ENCODE measurements at places on chromosomes 4 and X.

DNA sequence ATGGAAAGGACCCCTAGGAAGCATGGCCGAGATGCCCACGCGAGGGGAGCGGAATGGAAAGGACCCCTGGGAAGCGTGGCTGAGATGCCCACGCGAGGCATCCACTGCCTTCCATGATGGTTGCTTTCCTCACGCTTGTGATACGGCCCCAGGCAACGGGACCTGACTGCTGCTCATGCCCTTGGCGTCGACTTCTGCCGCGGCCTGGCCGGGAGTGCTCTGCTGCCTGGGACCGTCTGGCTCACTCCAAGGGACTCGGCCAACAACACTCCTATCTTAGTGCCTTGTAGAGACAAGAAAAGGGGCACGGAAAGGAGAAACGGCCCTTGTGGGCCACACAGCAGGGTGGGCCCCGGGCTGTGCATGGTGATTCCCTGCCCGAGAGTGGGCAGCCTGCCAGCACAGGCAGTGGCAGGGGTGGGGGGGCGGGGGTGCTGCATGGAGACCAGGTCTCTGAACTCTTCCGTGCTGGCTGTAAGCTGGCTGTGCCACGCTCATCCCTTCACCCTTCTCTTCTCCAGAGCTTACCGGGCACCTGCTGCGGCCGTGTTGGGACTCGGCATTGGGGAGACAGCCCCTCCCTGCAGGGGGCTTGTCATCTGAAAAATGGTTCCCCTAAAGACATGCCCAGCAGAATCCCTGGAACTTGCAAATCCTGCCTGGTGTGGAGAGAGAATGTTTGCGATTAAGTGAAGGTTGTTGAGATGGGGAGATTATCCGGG lies 38.6 kb upstream of the HMX1 start:
- no peak for DNase-seq

GRCh38 chr4:121096629-121097028 lies 24.3 kb upstream of the NDNF start:
- DNase-seq: no peak

- DNase-seq: no peak
These were observed 167.2 kb downstream of the NPNT start for GRCh38 chr4:106062452-106062875.

- no peak for DNase-seq
These were observed 68.8 kb downstream of the DDX60L start for GRCh38 chr4:168411318-168412150.

DNA sequence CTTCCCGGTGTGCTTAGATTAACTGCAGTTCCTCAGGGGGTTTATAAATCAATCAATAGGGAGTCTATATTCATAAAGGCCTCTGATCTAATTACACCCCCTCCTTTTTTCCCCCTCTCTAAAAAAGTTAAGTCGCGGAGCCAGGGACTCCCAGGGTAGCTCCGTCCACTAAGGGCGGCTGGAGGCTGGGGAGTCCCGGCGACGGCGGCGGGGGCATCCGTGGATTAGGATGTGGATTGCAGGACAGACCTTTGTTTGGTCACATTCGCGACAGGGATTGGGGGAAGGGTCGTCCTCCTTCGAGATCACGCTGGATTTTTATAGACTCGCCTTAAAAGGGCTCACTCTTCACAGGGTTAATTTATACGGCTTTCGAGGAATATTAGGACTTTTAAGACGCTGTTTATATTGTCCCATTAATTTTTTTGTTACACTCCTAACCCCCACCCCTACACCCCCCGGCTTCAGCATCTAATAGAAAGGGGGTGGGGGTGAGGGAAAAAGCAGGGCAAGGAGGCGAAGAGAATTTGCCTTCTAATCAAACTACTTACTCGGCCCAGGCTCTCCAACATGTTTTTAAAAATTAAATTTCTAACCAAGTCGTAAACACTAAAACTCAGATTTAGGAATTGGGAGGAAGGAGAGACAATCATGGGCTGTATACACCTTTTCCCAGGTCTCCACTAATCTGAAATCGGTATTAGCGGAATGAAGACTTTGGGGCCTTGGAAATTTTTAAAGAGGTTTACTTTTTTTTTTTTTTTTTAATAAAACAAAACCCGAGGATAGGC lies 8.5 kb downstream of the PITX2 start:
- no peak for DNase-seq

DNA sequence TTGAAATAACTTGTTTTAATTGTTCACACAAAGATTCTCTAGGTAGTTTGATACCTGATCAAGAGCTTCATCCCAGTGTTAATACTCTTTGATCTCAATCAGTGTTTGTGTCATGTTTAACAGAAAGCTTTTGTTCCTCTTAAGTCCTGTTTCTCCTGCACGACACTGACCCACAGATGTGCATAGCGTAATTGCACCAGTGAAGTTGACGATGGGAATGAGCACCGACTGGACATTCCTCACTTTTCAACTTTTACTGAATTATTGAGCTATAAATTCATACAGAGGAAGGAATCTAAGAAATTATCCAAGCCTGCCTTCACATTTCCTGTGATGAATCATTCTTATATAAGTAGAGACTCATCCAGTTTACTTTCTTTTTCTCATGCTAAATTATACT lies 878.7 kb upstream of the TENM3 start:
- no peak for DNase-seq

Data from stimulated activated naive CD8-positive, alpha-beta T cell treated with anti-CD3 and anti-CD28 coated beads, Interleukin-15, Interleukin-2, amounts not matched to agents 100 U/mL and 50 U/mL, for 24 hours (primary cell).